Eye (tissue), 1 donor: ENCODE measurements at places on chromosomes 6 and 20.

- DNase-seq: no peak
Observed at GRCh38 chr20:23059846-23060245, 10.4 kb upstream of the THBD start.

GRCh38 chr6:159931112-159931511 lies 37.8 kb upstream of the IGF2R start:
- DNase-seq: no peak

DNA sequence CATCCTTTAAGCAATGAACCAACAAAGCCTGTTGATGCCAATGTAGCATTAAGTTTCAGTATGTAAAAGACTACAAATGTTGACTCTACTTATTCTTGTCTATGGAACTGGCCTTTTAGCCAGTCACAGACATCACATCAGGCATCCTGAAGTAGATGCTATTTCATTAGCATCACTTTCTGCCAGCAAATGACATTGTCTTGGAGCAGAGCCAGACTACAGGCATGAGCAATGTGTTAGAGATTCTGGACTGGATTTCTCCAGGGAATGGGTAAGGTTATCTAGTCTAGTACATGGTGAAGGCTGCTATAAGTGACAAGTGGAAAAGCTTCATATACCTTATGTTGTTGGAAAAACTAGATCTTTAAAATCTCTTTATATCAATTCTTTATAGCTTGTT lies 142.9 kb downstream of the ADGRB3 start:
- peak; percentile 65 for DNase-seq

DNA sequence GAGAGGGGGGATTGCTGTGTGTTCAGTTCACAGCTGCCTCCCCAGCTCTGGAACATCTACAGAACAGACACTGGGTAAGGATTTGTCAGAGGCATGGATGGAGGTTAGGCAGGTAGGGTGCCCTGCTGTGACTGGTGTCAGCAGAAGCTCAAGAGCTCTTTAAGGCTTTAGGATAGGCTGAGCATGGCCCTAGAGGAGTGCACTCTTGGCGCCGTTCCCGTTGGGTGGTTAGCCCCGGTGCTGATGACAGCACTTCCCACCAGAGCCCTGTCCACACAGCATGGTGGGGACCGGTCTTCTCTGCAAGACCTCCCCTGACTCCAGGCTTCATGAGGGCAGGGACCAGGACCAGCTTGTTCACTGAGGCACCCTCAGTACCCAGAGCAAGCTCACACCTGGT lies 262.0 kb downstream of the BMP7 start:
- DNase-seq: no peak

GRCh38 chr20:32603046-32603726 lies 18.1 kb upstream of the NOL4L start:
- no peak for DNase-seq

GRCh38 chr6:134642279-134642678 lies 307.6 kb downstream of the ALDH8A1 start:
- no peak for DNase-seq

- no peak for DNase-seq
Observed at GRCh38 chr6:72401865-72402264, 220.0 kb upstream of the KCNQ5 start.

- no peak for DNase-seq
Observed at GRCh38 chr6:135084001-135084915, 29.6 kb upstream of the HBS1L start.

- DNase-seq: no peak
Observed at GRCh38 chr20:16111852-16112412, 461.3 kb downstream of the KIF16B start.

DNA sequence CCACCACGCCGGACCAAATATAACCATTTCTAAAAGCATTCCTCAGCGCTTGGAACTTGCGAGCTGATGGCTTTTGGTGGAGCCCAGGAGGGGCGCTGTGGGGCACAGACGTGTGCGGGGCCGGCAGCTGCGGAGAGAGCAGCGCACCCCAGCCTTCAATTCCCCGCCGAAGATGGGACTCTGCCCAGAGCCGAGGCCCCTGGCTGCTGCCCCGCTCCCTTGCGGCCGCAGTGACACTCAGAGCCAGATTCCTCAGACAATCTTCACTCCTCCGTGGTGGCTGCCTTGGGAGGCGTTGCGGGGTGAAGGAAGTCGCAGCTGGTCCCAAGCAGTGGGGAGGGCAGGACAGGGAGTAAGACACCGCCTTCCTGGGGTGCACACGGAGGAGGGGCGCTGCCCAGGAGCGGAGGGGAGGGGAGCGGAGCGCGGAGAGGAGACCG lies 87.7 kb downstream of the TMEM242 start:
- DNase-seq: peak; percentile 90
